CD4-positive, alpha-beta T cell treated with Interleukin-4 for 4 hours (primary cell): ENCODE measurements at places on chromosomes 2 and 18.

- DNase-seq: no peak
These were observed 11.8 kb downstream of the CNOT11 start for GRCh38 chr2:101264360-101264939.

DNA sequence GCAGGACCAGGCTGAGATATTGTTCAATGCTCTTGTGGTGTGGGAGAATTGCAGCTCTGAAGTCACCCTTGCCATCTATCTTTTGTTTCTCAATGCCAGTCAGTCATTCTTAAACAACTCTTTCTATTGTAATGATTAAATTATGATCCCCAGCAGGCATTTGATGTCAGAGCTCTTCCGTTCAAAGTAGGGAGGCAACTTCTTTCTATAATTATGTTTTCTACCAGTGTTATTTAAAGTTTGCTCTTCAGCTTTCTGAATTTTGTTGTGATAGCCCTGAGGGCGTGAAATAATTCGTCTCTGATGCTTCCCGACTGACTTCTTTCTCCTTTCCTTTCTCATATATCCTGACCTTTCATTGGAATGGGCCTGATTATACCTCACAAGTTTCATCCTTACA is 161.4 kb upstream of the KLHL14 start:
- no peak for DNase-seq

DNA sequence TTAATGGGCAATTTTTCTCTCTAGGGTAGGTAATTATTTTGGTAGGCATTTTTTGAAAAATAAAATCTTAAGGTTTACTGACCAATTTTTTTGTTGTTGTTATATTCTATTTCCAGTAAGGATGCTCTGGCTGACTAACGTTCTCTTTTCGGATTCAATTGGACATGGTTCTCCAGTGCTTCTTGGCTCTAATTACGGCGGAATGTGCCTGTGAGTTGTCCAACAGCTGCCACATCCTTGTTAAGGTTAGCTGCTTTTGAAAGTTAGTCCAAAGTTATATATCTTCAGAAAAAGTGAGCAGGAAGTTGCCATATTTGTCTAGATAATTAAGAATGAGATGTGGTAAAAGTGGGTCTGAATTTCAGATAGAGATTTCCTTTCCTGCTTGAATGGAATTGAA is 45.8 kb upstream of the SMIM21 start:
- no peak for DNase-seq

DNA sequence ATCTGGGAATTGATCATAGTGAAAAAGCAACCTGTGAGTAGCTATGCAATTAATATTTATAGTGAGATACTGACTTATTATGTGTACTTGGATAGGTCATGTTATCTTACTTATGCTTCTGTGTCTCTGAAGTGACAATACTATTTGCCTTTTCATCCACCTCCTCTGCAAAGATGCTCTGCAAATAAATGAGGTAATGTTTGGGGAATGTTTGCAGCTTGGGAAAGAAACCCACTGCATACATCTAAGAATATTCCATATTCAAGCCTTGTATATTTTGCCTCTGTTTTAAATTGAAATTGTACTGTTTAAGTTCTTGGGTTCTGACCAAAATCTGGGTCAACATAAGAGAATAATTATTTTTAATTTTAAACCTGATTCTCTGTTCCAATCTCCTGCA is 217.4 kb upstream of the DTNA start:
- DNase-seq: no peak

- no peak for DNase-seq
These were observed 201.1 kb downstream of the TNS1 start for GRCh38 chr2:217801711-217802110.

DNA sequence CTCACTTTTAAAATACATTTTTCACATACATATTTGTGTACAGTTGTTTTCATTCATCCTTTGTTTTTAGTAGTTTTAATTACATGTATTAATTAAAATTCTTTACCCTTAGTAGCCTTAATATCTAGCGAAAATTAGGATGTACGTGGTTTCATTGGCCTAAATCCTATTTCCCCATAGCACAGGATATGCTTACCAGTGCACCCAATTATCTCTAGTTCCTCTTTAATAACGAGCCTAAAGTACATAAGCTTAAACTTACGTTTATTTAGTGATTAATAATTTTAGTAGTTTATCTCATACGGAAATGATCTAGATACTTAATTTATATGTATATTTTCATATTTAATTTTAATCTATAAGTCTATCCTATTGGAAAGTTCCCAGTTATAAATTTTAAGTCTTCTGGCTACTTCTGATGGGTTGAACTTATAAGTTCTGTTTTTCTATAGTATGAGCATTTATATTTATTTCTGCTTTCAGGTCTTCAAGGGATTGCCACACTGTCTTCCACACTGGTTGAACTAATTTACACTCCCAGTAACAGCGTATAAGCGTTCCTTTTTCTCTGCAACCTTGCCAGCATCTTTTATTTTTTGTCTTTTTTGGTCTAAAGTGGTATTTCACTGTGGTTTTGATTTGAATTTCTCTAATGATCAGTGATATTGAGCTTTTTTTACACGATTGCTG is 21.4 kb upstream of the RUFY4 start:
- DNase-seq: no peak

- DNase-seq: no peak
These were observed 113.1 kb upstream of the XIRP2 start for GRCh38 chr2:166775176-166775575.

GRCh38 chr2:172350839-172351479 is 76.4 kb upstream of the ITGA6 start:
- no peak for DNase-seq

DNA sequence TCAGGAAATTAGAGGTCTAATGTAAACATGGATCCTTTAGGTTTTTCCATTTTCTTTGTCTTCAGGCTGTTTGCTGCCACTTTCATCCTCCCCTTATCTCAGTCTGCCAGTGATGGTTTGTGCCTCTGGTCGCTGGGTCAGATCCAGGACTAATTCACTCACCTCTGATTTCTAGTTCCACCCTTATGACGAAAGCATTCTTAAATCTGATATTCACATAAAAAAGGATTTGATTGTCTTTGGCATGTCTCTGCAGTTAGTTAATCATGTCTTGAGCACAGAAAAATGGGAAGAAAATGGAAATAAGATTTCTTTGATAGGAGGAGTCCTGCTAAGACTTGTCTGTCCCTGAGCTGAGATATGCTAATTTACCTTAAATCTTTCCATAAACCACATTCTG is 4.6 kb downstream of the IL1RL1 start:
- DNase-seq: no peak

- DNase-seq: no peak
These were observed 762 bp upstream of the SPOPL start for GRCh38 chr2:138500592-138501424.

- no peak for DNase-seq
These were observed 190.7 kb downstream of the CDCA7 start for GRCh38 chr2:173545364-173545763.

- peak; percentile 20 for DNase-seq
These were observed 14.8 kb downstream of the FBXO48 start for GRCh38 chr2:68452158-68452900.

GRCh38 chr2:160114020-160114419 is 51.6 kb upstream of the PLA2R1 start:
- no peak for DNase-seq

DNA sequence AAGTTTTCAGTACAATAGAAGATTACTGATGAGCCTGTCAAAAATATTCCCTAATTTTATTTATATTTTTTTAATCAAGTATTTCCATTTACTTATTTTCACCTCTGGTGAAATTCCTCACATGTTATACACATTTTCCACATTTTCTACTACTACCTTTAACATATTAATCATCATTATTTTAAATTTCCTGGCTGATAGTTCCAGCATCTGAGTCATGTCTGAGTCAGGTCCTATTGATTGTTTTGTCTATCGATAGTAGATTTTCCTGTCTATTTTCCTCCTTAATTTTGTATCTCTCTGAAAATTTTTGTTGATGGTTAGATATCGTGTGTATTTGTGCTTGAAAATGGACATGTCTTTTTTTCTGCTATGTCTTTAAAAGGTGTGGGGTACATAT is 211.8 kb upstream of the DSEL start:
- DNase-seq: no peak

DNA sequence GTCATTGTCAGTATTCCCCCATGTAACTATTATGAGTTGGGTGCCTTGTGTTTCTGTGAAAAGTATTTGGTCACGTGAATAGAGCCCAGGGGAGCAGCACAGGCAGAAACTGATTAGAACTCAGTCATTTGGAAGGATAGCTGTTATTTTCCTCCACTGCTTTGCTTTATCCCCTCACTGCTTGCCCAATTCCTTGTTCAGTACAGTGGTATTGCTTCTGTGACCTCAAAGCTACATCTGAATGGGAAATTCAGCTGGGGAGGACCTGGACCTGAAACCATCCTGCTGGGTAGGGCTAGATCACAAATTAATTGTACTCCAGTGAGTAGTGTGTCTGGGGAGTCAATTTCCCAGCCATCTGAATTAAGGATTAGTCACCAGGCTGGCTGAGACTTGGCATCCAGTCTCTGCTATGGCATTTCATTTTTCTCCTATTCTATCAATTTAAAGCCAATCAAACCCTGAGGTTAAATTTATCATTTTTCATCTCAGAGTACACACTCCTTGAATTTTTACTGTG is 1231.6 kb upstream of the GYPC start:
- no peak for DNase-seq

DNA sequence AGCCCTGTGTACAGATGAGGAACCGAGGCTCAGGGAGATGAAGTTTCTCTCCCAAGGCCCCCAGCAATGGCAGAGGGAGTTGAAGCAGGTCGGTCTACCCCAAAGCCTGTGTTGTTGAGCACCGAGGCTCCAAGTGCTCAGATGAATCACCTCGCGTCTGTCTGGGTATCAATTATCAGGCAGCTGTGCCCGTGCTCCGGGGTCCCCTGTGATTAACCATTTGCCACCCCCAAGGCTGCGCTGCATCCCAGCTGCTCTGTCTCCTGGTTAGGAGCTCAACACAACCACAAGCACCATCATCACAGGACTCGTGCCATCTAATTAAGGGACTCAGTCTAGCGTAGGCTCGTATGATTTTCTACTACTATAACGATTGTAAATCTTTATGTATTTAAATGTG is 27.1 kb downstream of the LIPG start:
- no peak for DNase-seq

DNA sequence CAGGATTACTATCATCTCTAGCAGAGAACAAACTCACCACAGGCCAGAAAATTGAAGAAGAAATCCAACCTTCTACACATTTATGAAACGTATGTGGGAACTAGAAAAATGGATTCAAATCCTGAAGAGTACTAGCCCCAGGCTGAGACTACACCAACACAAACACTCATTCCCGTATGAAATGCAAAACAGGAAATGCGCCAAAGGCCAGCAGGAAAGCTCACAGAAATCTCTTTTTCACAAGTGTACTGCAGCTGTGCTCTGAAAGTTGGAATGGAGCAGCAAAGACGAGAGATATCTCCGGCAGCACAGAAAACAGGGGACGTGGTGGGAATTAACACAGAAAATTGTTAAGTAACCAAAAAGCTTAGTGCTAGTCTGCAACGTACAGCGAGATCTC is 913.5 kb downstream of the TDRD15 start:
- DNase-seq: no peak

DNA sequence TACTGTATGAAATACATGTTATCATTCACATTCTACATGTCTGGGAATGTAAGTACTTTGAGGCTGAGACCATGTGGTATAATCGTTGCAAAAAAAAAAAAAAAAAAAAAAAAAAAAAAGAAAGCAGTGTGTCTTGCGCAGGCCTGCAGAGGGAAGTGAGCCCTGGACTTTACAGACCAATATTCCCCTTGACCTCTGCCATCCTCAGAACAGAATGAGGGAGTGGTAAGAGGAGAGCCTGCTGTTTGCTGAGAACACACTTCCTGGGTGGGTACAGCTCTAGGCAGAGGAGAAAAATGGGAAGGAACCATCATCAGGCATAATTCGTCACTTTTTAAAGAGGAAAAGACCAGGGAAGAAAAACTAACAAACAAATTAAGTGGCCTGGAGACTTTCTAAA is 28.8 kb upstream of the TBC1D8 start:
- peak; percentile 10 for DNase-seq

GRCh38 chr2:219897456-219897855 is 270.0 kb downstream of the SLC4A3 start:
- no peak for DNase-seq

- peak; percentile 43 for DNase-seq
These were observed 522.0 kb downstream of the PLCL1 start for GRCh38 chr2:198326431-198326830.

DNA sequence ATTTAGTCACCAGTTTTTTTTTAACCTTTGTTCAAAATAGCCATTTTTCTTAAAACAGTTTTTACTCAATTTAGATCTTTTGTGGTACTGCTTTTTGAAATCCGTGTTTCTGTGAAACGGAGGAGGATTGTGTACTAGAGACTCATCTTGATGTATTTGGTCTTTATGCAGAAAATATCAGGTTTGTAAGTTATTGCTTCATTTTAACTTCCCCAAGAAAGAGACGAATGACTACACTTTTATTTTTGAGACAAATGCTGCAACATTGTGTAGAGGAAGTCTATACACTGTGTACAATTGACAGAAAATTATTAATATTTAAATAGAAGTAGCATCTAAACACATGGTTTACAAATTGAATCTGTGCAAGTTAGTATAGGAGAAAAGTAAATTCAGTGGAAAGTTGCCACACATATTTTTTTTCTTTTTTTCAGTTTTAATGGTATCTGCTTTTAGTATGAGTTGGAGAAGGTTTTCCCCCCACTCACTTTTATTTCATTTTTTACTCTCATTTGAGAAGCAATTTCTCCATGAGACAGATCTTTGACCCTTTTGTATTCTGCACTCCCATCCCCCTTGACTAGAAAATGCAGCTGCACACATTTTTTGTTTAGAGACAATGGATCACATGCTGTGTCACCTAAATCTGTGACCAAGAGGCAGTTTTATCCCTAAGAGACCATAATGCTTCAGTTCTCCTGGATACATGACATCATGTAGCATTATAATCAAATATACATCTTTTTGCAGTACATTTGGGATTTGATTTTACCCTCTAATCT is 200.8 kb upstream of the STON1 start:
- DNase-seq: no peak

DNA sequence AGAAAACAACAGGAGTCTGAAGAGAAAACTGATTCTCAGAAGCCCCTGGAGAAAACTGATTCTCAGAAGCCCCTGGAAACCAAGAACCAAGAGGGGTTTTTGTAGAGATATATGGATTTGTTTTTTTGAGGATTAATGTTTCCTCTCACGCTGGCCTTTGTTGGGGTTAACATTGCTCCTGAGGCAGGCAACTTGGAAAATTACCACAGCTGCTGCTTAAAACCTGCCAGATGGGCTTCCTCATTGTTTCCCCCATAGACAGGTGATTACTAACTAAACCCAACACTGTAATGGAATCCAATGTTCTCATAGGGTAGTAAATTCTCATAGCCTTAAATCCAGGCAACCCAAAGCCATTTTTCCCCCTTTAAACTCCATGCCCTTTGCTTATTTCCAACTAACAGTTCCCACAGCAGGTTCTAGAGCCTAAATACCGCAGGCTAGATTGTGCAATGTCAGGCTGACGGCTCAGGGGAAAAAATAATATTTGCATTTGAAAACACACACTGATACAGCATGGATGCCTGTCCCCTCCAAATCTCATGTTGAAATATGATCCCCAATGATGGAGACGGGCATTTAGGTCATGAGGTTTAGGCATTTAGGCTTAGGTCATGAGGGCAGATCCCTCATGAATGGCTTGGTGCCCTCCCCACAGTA is 272.3 kb upstream of the PKDCC start:
- DNase-seq: no peak
